ENCODE measurements at places on chromosomes 4 and X. TPM values are rescaled to one million over a fixed set of nuclear protein-coding genes. Genes with fewer than 3 reads are reported as not detected.

GRCh38 chr4:6688879-6689505 is 4.7 kb upstream of the S100P start:
- no peaks in the 10 kb centered on the region for H3K27me3 ChIP-seq
- no peak overlapping the region for H3K4me3 ChIP-seq
- peak overlapping the region; percentile 27 for H3K27ac ChIP-seq
- no peaks in the 10 kb centered on the region for H3K4me1 ChIP-seq

- DNase-seq = no peak
- H3K27ac ChIP-seq = no peak overlapping the region
- no peaks in the 10 kb centered on the region for H3K27me3 ChIP-seq
- peaks cover 5% of the 10 kb centered on the region for H3K36me3 ChIP-seq
- H3K4me1 ChIP-seq = no peaks in the 10 kb centered on the region
Observed at GRCh38 chrX:109655502-109656201, 30.7 kb upstream of the KCNE5 start.

GRCh38 chr4:7938266-7938608 is 1.4 kb downstream of the AFAP1 start:
- no peaks in the 10 kb centered on the region for H3K27me3 ChIP-seq
- no peak for DNase-seq
- peak overlapping the region; percentile 91 for H3K4me3 ChIP-seq
- H3K4me1 ChIP-seq = peaks cover 27% of the 10 kb centered on the region

DNA sequence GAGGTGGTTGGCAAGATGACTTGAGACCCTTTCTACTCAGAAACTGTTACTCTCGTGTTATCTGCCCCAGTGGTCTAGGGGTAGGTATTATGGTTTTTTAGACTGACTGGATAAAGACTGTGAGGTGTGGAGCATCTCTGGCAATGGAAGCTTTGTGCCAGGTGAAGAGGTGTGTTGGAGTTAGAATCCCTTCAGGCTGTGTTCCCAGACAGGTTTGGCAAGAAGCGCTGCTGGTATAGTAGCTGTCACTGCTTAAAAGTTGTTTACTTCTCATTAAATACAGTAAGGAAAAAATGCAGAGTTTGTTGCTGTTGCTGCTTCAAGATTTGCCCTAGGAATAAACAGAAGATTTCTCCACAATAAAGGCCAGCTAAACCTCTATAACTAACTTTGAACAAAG is 35.3 kb downstream of the AREG start:
- no peak overlapping the region for H3K4me3 ChIP-seq
- no peaks in the 10 kb centered on the region for H3K27me3 ChIP-seq
- DNase-seq = no peak
- H3K27ac ChIP-seq = no peak overlapping the region
- no peaks in the 10 kb centered on the region for H3K36me3 ChIP-seq
- H3K4me1 ChIP-seq = no peaks in the 10 kb centered on the region

GRCh38 chr4:157004279-157005161 is 32.9 kb upstream of the PDGFC start:
- no peak for DNase-seq
- no peaks in the 10 kb centered on the region for H3K27me3 ChIP-seq
- peak overlapping the region; percentile 17 for H3K4me3 ChIP-seq
- H3K27ac ChIP-seq = peak overlapping the region; percentile 49
- H3K4me1 ChIP-seq = peaks cover 16% of the 10 kb centered on the region

DNA sequence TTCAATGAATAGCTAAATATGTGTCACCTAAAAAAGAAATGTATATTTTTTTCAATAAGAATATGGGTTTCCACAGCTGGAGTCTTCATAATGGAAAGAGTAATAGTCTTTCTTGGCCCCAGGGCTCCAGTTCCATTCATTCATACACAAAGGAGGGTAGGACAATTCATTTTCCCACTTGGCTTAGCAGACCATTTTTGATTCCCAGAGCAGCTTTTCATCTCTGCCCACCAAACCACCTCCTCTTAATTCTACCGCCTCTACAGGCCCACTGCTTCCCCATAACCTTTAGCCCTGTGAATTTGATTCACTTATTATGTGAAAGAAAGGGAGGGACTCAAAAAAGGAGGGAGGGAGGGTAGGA is 129.9 kb upstream of the PAK3 start:
- H3K4me3 ChIP-seq = no peak overlapping the region
- no peaks in the 10 kb centered on the region for H3K36me3 ChIP-seq
- no peaks in the 10 kb centered on the region for H3K27me3 ChIP-seq
- no peaks in the 10 kb centered on the region for H3K4me1 ChIP-seq
- H3K27ac ChIP-seq = no peak overlapping the region

GRCh38 chr4:88745581-88746163 is 48.0 kb upstream of the NAP1L5 start:
- H3K27me3 ChIP-seq = no peaks in the 10 kb centered on the region
- peak overlapping the region; percentile 54 for H3K27ac ChIP-seq
- H3K4me3 ChIP-seq = no peak overlapping the region
- H3K36me3 ChIP-seq = peaks cover 50% of the 10 kb centered on the region

DNA sequence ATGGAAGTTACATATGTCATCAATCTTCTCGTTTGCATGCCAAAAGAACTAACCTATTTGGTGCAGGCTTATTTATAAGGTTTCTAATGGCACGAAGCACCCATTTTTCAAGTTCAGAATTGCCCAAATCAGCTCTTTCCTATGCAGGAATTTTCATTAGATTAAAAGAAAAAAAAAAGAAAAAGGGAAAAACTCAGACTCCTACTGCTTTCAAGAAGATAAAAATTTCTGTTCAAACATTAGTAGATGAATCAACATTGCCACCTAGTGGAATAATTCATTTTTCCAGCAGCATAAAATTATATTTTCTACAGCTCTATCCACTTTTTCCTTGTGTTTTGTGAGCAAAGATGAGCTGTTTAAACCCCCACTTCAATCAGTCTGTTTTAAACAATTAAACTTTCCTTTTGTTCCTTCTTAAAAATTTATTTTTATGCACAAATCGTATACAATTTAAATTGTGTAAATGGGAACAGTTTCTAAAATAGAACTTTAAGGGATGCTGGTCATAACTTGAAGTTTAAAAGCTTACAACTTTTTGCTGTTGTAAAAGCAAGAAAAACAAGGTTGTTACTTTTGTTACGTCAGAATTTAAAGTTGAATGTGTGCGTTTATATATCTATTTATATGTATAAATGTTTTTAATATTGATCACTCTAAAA is 309.9 kb downstream of the ARAP2 start:
- no peaks in the 10 kb centered on the region for H3K27me3 ChIP-seq
- DNase-seq = no peak
- H3K4me3 ChIP-seq = no peak overlapping the region
- H3K36me3 ChIP-seq = no peaks in the 10 kb centered on the region
- no peaks in the 10 kb centered on the region for H3K4me1 ChIP-seq

DNA sequence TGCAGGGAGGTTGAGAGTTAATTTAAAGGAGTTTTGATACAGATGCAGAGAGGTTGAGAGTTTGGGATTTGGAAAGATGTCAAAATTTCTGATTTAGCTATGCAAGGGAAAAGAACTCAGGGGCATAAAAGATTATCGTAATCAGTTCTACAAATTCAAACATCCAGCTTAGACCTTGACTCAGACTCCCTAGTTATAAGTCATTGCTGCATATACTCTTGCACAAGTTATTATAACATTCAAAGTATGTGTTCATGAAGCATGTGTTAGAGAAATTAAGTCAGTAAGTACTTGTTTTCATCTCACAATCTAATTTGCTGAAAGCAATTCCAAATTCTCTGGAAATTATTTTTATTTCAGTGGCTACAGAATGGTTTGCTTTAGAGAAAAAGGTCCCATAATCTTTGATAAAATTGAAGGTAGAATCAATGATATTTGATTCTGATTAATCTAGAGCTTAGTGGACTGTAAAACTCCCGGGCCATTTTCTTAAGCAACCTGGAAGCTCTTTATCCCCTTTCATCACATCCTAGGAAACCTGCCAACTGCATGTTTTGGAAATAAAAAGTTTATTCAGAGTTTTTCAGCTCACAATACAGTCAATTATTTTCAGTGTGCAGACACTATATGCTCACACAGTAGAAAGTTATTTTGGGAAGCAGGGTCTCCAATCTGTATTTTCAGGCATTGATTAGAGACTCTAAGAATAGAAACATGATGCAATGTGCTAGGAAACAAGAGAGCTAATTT is 132.9 kb upstream of the SPANXC start:
- no peak overlapping the region for H3K27ac ChIP-seq
- no peaks in the 10 kb centered on the region for H3K4me1 ChIP-seq
- H3K36me3 ChIP-seq = no peaks in the 10 kb centered on the region
- no peak overlapping the region for H3K4me3 ChIP-seq

GRCh38 chrX:129606918-129607317 is 47.8 kb downstream of the APLN start:
- no peaks in the 10 kb centered on the region for H3K36me3 ChIP-seq
- H3K4me1 ChIP-seq = peaks cover 5% of the 10 kb centered on the region
- no peak overlapping the region for H3K27ac ChIP-seq
- no peaks in the 10 kb centered on the region for H3K27me3 ChIP-seq

DNA sequence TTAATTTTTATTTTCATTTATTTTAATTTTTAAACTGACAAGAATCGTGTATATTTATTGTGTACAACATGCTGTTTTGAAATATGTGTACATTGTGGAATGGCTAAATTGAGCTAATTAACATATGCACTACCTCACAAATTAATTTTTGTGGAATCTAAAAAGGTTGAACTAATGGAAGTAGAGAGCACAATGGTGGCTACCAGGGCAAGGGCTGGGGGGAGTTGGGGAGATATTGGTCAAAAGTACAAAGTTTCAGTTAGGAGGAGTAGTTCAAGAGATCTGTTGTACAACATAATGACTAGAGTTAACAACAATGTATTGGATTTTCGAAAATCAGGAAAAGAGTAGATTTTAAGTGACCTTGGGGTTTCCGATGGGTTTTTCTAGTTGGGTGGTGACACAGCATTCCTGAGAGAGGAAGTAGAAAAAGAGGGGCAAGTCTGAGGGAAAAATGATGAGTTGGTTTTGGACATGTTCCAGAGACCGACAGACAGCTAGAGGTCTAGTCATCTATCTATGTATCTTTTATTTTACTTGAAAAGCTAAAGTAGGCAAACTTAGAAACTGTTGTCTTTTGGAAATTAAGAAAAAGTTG is 23.2 kb downstream of the APOO start:
- no peak overlapping the region for H3K4me3 ChIP-seq
- H3K36me3 ChIP-seq = no peaks in the 10 kb centered on the region
- H3K27me3 ChIP-seq = no peaks in the 10 kb centered on the region

- H3K27me3 ChIP-seq = no peaks in the 10 kb centered on the region
- H3K27ac ChIP-seq = no peak overlapping the region
- no peaks in the 10 kb centered on the region for H3K36me3 ChIP-seq
- H3K4me3 ChIP-seq = no peak overlapping the region
- no peaks in the 10 kb centered on the region for H3K4me1 ChIP-seq
Observed at GRCh38 chrX:112947981-112948615, 107.5 kb upstream of the AMOT start.

- peaks cover 49% of the 10 kb centered on the region for H3K4me1 ChIP-seq
- H3K4me3 ChIP-seq = no peak overlapping the region
- H3K27me3 ChIP-seq = no peaks in the 10 kb centered on the region
Observed at GRCh38 chr4:48752726-48753125, 27.4 kb downstream of the FRYL start.

- no peak overlapping the region for H3K4me3 ChIP-seq
- DNase-seq = no peak
- no peaks in the 10 kb centered on the region for H3K4me1 ChIP-seq
- H3K27me3 ChIP-seq = no peaks in the 10 kb centered on the region
- no peaks in the 10 kb centered on the region for H3K36me3 ChIP-seq
- H3K27ac ChIP-seq = no peak overlapping the region
Observed at GRCh38 chr4:137806420-137806819, 274.1 kb upstream of the PCDH18 start.

GRCh38 chrX:118521435-118521834 is 25.8 kb downstream of the DOCK11 start:
- H3K27me3 ChIP-seq = no peaks in the 10 kb centered on the region
- H3K27ac ChIP-seq = no peak overlapping the region
- H3K4me3 ChIP-seq = no peak overlapping the region

GRCh38 chr4:95153182-95153581 is 395.4 kb downstream of the BMPR1B start:
- H3K4me3 ChIP-seq = no peak overlapping the region
- no peaks in the 10 kb centered on the region for H3K27me3 ChIP-seq
- H3K4me1 ChIP-seq = no peaks in the 10 kb centered on the region
- no peak for DNase-seq

GRCh38 chr4:176134670-176135069 is 60.7 kb downstream of the SPATA4 start:
- DNase-seq = no peak
- H3K4me3 ChIP-seq = no peak overlapping the region
- no peaks in the 10 kb centered on the region for H3K4me1 ChIP-seq
- no peaks in the 10 kb centered on the region for H3K27me3 ChIP-seq
- H3K27ac ChIP-seq = no peak overlapping the region
- H3K36me3 ChIP-seq = no peaks in the 10 kb centered on the region

GRCh38 chr4:38145033-38145678 is 185.0 kb downstream of the PTTG2 start:
- H3K27ac ChIP-seq = no peak overlapping the region
- H3K27me3 ChIP-seq = no peaks in the 10 kb centered on the region
- H3K4me1 ChIP-seq = no peaks in the 10 kb centered on the region
- H3K36me3 ChIP-seq = peaks cover 7% of the 10 kb centered on the region
- H3K4me3 ChIP-seq = no peak overlapping the region

DNA sequence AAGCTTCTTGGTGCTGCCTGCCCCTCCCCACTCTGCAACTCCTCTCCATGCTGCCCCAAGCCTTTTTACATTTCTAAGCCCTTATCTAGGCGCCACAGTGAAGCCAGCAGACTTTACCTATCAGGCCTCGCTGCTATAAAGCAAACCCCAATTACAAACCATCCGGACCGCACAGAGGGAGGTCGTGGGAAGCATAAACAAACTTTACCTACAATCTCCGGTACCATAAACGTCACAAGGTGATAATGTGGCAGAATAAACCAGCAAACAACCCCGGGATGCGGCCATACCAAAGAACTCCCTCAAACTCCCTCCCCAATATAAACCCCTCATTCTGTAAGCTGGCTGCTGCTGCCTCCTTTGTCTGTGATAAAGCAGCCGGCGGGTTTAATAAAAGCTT is 54.0 kb upstream of the ZCCHC13 start:
- no peak overlapping the region for H3K4me3 ChIP-seq
- DNase-seq = no peak
- peaks cover 2% of the 10 kb centered on the region for H3K36me3 ChIP-seq
- peak overlapping the region; percentile 33 for H3K27ac ChIP-seq
- H3K4me1 ChIP-seq = no peaks in the 10 kb centered on the region
- H3K27me3 ChIP-seq = no peaks in the 10 kb centered on the region

- H3K4me1 ChIP-seq = no peaks in the 10 kb centered on the region
- H3K4me3 ChIP-seq = no peak overlapping the region
- no peak for DNase-seq
- no peaks in the 10 kb centered on the region for H3K36me3 ChIP-seq
Observed at GRCh38 chrX:147322496-147322895, 508.0 kb upstream of the CXorf51A start.

Gene ODAPH
- total RNA-seq = not detected

Gene CXCL11
- not detected for total RNA-seq

Gene MAGEA1
- not detected for total RNA-seq

Gene CT45A1
- total RNA-seq = not detected

Gene SRPX
- total RNA-seq = 81.8 TPM

Gene COX18
- total RNA-seq = 22.6 TPM

Gene CXXC4
- 3.1 TPM for total RNA-seq

Gene UGT2B17
- total RNA-seq = not detected

Gene SMIM10
- 4.9 TPM for total RNA-seq

All from right atrium auricular region (tissue), 2 donors.